Stimulated activated CD4-positive, alpha-beta T cell treated with anti-CD3 and anti-CD28 coated beads, Interleukin-2, amount 100 ng/mL, for 48 hours (primary cell): ENCODE measurements at places on chromosomes 12 and 14.

GRCh38 chr12:92753976-92754885, 51.4 kb downstream of the PLEKHG7 start:
- no peak for DNase-seq

DNA sequence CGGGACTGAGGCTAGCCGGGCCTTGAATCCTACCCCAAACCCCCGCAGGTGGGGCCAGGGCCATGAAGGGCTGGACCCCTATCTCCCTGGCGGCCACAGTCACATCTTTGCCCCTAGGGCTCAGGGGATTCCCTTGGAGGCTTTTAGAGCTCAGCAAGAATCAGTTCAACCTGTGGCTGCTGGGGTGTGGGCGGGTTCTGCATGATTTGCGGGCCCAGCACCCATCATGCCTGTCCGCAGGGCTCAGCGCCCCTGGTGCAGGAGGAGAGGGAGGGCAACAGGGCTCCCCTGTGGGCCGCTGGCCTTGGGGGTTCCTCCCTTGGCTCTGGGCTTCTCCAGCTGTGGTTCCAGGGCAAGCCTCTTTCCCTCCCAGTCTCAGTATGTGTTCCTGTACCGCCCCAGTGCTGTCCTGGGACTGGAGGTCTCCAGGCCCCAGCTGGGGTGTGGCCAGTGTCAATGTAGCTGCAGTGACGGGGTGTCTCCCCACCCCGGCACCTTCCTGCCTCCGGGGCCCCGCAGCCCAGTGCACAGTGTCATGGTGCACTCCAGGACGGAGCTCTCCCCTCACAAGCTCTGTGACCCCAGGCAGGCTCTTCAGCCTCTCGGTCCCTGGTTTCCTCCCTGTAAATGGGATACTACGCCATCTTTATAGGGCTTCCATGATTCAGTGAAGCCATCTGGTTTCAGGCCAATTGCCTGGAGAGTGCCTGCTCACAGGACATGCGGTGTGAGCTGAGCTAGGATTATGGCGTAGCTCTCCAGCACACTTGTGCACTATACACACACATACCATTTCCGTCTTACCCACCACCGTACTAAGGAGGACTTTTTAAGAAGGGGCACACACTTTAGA, 9.9 kb upstream of the LBHD2 start:
- no peak for DNase-seq

- DNase-seq, result no peak
These were observed 2.8 kb downstream of the ORMDL2 start for GRCh38 chr12:55820679-55821078.

DNA sequence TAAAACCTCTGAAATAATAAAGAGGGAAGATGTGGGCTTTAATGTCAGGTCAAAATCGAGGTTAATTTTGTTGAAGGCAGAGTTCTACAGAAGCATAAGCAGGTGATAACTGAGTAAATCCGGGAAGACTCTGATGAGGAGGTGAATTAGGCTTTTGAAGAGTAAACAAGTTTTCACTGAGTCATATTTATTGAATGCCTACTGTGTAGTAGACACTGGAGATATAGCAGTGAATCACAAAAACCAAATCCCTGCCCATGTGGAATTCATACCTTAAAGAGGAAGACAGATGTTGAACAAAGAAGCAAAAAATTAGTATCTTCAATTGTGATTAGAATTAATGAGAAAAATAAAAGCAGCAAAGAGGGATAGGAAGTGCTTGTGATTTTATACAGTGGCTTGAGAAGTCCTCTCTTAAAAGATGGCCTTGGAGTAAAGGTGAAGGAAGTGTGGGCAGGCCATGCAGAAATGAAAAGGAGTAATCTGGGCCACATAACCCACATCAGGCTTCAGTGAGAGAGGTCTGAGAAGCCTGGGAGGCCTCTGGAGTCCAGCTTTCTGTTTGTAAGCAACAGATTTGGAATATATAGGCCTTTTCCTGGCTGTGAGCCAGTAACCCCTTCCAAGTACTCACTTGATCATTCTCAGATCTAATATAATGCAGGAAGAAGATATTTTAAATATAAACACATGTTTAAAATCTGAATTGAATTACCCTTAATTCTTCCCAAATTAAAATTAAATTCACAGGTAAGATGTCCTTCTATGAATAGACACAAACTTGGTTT, 46.7 kb downstream of the BHLHE41 start:
- no peak for DNase-seq

GRCh38 chr14:76781648-76782051, 20.4 kb downstream of the VASH1 start:
- no peak for DNase-seq

GRCh38 chr12:26872625-26873024, 39.6 kb upstream of the ITPR2 start:
- no peak for DNase-seq

GRCh38 chr14:53167602-53168328, 14.6 kb upstream of the DDHD1 start:
- no peak for DNase-seq

DNA sequence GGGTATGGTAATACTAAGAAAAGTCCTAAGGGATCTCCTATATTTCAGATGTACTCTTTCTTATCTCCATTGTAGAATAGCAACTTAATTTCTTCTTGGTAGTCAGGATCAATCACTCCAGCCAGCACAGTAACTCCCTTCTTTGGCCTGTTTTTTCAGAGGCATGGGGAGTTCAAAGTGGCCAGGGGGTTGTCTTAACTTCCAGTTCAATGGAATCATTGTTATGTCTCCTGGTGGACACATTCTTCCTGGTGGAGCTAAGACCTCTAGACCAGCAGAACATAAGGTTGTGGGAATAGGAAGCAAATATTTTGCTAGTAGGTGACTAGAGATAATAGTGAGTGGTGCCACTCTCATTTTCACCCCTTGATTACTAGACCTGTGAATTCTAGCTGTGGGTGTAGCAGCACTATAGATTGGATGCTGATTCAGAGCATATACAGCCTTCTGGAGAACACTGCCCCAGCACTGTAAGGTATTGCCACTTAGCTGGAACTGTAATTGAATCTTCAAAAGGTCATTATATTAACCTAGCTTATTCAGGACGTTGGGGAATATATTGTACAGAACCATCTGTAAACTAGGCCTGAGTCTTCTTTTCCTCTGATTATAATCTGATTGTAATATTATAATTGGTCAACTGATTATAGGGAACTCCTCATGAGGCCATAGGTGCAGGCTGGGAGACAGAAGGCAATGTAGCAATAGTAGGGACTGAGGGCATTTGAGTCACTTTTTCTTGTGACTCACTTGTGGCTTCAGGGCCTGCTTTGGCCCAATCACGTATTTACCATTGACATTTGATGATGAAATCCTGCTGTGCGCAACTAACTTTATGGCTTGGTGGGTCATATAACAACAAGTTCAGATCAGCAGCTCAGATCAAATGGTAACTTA, 60.2 kb upstream of the ATP2B1 start:
- no peak for DNase-seq

DNA sequence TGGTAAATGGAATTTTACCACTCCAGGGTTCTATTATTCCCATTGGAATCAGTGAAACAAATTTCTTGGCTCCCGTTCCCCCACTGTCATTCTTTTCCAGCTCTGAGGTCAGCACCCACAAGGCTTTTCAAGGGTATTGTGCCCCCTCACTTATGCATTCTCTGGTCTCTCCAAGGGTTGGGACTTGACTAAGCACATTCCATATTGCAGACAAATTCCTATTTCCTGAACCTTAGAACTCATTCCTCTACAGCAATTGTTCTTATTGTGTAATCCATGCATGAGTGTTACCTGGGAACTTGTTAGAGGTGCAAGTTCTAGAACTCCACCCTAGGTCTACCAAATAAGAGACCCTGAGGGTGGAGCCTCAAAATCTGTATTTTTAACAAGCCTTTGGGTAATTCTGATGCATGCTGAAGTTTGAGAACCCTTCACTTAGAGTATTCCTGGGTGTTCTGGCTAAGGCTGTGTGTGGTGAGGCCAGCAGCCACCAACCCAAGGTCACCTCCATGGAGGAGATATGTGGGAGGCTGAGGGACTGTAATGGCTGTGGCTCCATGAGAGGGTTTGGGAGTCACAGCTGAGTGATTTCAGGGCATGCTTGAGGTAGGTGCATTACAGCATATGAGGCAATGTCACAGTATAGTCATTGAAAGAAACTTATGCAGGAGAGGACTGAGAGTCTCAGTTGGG, 150.9 kb downstream of the TTC6 start:
- DNase-seq, result no peak

DNA sequence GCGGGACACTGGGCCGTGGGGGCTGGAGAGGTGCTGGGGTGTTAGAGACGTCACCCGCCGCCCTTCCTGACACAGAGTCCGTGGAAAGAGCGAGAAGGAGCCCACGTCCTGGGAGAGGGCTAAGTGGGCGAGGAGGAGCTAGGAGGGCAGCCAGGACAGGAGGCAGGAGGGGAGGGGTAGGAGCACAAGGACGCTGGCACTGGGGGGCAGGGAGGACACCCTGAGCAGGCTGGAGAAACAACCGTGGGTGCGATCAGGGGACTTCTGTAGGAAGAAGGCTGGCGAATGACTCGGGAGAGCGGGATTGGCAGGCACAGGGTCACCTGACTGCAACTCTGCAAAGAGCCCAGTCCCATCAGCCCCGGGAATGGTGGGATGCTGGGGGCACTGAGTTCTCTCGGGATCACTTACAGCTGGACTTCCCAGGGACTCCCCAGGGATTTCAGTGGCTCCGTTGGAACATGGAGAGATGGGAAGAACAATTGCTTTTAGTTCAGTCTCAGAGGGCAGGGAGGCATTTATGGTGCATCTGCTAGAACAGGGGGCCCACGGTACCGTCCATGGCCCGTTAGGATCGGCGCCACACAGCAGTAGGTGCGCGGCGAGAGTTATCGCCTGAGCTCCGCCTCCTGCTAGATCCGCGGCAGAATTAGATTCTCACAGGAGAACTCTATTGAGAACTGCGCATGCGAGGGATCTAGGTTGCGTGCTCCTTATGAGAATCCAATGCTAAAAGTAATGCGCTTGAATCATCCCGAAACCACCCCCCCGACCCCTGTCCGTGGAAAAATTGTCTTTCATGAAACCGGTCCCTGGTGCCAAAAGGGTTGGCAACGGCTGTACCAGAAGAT, 24.3 kb downstream of the UBR7 start:
- no peak for DNase-seq

- DNase-seq, result no peak
These were observed 12.1 kb upstream of the GALNT16 start for GRCh38 chr14:69247676-69248440.

DNA sequence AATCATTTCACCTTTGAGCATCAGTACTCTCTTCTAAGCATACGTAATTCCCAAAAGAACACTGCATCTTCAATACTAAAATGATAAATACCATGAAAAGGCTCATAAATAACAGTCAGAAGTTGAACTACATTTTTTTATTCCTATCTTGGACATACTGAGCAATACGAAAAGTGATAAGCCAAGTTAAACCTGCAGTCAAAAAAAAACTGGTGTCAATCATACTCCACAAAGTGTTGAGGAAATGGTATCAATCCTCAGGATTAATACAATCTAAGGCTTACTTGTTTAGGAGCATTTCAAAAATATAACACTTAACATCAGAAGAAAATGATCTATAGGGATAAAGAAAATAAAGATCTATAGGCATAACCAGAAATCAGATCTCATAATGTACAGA, 5.5 kb downstream of the BTG1 start:
- DNase-seq, result no peak

- DNase-seq, result no peak
These were observed 23.0 kb upstream of the TC2N start for GRCh38 chr14:91890291-91890749.

DNA sequence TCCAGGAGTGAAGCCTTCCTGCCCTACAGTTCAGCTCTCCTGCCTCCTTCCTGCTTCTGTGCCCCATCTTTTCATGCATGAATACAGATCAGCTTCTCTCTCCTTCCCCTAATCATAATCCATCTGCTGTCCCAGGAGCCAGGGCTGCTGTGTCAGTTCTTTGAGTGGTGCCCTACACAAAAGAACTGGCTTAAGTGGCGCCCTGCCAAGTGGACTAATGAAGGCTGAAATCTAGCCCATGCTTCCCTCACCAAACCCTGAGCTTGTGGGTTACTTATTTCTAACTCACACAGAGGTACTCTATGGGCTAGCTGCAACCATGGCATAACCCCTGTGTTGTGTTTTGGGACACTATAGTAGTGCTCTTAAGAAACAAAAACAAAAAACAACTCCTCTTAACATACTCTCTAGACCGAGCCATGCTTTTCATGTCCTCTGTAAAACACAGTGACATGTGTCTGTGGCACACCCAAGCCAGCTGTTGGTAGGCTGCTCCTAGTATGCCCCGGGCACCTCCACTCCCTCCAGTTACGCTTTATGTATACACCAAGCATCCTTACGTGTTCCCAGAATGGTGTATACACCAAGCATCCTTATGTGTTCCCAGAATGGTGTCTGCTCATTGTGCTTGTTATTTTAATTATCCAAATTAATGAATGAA, 19.3 kb upstream of the ETV6 start:
- DNase-seq, result no peak

DNA sequence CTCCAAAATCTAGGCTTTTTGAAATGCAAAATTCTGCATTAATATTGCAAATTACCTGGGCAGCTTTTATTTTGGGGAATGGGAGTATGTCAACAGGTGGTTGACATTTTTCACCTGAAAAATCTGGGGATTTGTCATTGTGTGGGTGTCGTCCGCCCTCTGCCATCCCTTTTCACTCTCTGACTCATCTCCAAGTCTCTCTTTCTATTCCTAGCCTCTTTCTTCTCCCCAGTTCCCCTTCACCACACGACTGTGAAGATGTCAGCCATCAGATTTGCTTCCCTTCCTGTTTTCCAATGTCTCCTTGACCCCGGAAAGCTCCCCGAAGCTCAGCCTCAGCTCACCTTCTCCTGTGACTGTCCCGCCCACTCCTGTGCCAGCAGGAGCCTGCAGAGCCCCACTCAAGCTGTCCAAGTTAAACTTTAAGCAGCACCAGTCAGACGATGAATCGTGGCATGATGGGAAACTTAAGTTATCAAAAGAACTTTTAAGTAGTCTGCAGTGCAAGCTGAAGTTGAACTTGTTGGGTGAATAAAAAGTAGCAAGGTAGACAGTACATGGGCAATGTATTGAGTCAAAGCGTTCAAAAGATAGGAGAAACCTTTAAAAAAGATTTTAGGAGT, 590.2 kb downstream of the VRK1 start:
- DNase-seq, result no peak

- DNase-seq, result no peak
These were observed 1317.6 kb downstream of the TMEM121 start for GRCh38 chr14:106843951-106844483.

DNA sequence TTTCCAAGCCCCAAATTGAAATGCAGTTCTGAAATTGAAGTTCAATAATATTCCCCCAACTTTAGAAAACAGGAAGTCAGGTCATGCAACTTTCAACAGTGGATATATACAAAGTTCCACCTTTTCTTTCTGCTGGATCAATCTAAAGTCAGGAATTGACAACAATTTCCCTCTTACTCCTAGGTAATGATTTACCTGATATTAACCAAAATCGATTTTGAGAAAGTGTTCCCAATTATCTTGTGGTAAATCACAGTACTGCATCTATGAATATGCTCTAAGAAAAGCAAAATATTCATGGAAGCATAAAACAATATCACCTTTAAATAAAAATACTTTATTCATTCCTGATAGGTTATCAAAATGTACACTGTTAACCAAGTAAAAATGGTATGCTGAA, 28.4 kb downstream of the BDKRB1 start:
- no peak for DNase-seq
